ENCODE measurements at places on chromosomes 5 and 9.

DNA sequence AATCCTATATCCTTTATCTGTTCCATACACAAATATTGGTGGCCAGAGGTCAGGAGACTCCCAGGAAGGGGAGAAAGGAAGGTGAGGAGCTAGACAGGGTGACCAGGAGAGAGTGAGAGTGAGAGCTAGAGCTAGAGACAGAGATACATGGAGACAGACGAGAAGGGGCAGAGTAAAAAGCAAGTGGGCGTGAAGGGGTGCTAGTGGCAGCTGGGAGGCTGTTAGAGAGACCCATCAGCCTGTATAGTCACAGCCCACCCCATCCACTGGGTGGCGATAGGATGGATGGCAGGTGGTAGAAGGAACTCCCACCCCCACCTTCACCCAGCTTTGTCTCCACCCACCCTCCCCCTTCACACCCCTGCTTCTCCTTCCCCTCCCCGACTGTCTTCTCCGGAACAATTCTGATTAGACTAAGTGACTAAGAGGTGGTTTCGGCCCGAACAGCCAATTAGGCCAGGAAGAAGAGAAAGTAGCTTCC, 32.8 kb downstream of the PCDH1 start:
- DNase-seq = no peak

GRCh38 chr5:94944160-94944559, 325.7 kb downstream of the SLF1 start:
- DNase-seq = no peak

GRCh38 chr5:51347704-51348103, 35.5 kb upstream of the ISL1 start:
- DNase-seq = no peak

DNA sequence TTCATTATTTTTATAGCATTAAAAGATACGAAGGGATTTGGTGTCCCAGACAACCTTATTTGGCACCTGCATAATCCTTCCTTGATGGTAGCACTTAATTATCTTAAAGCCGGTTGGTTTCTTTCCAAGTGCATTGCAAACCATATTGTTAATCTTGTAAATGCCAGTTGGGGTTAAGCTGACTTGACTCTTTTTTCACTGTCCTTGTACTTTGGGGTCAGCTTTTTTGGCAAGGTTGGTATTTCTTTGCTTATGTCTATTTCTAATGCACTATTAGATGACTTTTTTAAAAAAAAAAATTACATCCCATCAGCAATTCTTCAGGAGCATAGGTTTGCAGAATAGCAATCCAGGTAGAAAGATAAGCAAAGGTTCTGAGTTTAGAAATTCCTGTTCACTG, 466.8 kb upstream of the TLE4 start:
- no peak for DNase-seq

DNA sequence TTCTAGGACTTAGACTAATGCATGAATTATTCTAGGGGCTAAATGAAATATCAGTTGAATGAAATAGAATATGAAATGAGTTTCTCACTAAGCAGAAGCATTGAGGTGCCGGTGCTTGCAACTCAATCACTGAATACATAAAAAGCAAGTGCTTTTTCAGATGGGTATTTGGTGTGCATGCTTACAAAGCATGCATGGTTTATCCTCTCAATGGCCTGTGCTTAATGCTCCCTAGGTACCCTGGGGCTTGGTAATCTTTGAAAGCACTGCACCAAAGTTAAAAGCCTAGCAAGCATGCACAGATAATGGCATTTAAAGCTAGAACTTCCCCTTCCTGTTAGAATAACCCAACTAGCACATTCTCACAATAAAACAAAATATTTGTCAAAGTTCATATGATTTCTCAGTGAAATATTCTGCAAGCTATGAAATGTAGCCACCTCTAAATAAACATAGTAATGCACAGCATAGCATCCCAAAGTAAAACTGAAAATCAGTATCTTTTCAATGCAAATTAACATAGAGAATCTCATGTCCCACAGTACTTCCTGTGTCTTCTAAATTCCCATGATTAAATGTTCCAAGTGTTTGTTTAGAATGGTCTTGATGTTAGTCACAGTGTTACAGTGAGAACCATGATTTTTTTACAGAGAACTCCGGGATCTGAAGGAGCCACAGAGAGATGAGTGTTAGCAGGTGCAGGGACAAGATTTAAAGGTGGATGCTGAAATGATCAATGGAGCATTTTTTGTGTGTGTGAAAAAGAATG, 143.4 kb upstream of the CDH6 start:
- DNase-seq = no peak

- DNase-seq = no peak
These were observed 343 bp downstream of the KIAA0825 start for GRCh38 chr5:94618029-94618492.

GRCh38 chr5:145157841-145158240, 677.3 kb downstream of the PRELID2 start:
- no peak for DNase-seq

DNA sequence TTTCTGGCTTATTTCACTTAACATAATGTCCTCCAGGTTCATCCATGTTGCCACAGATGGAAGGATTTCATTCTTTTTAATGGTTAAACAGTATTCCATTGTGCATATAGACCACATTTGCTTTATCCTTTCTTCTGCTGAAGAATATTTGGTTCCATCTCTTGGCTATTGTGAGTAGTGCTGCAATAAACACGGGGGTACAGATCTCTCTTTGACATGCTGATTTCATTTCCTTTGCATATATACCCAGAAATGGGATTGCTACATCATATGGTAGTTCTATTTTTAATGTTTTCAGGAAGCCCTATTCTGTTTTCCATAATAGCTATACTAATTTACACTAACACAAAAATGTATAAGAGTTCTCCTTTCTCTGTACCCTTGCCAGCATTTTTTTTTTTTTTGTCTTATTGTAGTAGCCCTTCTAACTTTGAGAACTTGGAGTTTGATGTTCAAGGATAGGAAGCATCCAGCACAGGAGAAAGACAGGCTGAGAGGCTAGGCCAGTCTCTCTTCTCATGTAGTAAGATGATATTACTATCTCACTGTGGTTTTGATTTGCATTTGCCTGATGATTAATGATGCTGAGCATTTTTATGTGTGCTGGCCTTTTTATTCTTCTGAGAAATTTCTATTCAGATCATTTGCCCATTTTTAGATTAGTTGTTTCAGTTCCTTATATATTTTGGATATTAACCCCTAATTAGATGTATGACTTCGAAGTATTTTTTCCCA, 592.2 kb upstream of the ZNF608 start:
- DNase-seq = no peak

GRCh38 chr5:142421621-142422397, 97.0 kb upstream of the SPRY4 start:
- no peak for DNase-seq

- no peak for DNase-seq
These were observed 77.8 kb downstream of the AOPEP start for GRCh38 chr9:94804316-94804715.

GRCh38 chr9:96674906-96675538, 19.9 kb upstream of the PRXL2C start:
- no peak for DNase-seq

DNA sequence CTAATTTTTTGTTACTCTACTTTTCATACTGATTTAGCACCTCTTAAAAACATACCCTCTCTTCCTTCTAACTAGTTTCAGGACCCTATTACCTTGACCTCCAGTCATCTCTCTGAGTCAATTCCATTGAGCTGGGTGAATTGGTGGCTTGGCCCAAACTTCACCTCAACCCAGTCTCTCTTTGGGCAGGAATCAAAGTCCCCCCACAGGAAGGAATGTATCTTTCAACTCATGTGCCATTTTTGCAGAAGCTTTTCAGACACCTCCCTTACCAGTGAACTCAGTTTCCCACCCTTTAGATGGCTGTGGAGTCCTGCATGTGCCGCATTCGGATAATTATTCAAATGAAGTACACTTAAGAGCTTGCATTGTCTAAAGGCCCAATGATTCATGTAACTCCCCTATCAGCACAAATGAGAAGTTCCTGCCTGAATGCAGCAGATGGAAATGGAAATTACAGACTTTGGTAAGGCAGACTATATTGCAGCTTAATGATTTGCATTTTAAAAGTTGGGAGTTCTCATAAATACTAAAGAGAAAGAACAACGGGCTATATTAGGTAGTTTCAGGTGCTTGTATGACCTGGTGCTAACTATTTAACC, 693.5 kb downstream of the PTPRD start:
- DNase-seq = no peak

DNA sequence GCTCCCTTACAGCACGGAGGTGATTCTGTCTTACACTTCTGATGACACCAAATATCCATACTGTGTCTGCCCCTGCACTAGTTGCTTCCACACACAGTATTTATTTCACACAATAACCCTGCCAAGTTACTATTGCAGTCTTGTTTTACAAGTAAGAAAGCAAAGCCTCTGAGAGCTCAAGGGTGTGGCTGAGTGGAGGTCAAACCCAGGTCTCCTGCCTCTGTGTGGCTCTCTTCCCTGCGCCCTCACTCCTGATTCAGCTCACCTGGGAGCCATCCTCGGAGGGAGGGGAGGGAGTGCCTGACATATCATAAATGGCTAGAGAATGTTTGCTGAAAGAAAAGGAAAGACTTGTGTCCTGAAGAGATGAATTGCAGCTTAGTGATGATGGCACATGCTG, 41.0 kb downstream of the MVB12B start:
- DNase-seq = no peak

DNA sequence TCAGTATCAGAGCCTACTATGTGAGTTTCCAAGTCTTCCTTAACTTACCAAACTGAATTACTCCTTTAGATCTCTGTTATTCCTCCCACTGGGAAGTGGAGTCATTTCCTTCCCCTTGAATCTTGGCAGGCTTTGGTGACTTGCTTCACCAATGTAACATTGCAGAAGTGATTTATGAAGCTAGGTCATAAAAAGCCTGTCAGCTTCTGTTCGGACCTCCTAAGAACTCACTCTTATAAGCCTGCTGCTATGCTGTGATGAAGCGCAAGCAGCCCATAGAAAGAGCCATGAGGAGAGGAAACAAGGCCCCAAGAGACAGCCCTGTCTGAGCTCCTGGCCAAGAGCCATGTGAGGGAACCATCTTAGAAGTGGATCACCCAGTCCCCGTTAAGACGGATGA, 14.2 kb upstream of the FOXB2 start:
- DNase-seq = no peak

DNA sequence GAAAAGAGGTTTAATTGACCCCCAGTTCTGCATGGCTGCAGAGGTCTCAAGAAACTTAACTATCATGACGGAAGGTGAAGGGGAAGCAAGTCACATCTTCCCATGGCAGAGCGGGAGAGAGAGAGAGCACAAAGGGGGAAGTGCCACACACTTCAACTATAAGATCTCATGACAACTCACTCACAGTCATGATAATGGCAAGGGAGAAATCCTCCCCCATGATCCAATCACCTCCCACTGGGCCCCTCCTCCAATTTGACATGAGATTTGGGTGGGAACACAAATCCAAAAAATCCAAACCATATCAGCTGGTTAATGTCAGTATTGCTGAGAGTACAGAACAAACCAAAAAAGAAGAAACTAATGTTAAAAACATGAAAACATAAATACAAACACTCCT, 120.2 kb downstream of the STARD4 start:
- DNase-seq = no peak

DNA sequence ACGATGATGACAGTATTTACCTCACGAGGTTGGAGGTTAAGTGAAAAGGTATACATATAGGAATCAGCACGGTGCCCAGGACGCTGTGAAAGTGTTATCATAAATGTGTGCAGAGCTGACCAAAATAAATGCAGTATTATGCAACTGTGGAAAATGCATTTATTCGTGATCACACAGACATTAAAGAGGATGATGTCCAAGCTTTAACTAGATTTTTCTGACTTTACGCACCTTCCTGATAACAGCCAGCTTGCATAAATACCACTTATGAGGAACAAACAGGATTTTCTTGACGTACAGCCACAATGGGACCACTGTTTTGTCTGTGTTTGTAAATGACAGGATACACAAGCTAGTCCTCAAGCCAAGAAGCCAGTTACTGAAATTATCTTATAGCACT, 71.4 kb upstream of the ATP10B start:
- no peak for DNase-seq

- DNase-seq = no peak
These were observed 296.0 kb downstream of the ATPSCKMT start for GRCh38 chr5:9953691-9954090.

DNA sequence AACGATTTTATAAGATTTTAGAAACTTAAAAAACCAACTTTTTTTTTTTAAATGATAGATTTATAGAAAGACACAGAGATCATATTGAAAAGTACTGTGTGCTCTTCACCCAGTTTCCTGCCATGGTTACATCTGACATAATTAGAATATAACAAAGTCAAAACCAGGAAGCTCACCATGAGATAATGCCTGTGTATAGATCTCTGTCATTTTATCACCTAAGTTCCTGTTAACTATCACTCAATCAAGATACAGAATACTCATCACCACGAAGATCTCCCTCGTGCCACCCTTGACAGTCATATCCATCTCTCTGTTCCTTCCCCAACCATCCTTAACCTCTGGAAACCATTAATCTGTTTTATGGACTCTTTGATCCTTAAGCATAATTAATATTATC, 39.1 kb downstream of the POC5 start:
- no peak for DNase-seq

GRCh38 chr9:99449726-99450125, 227.6 kb downstream of the SEC61B start:
- DNase-seq = no peak

DNA sequence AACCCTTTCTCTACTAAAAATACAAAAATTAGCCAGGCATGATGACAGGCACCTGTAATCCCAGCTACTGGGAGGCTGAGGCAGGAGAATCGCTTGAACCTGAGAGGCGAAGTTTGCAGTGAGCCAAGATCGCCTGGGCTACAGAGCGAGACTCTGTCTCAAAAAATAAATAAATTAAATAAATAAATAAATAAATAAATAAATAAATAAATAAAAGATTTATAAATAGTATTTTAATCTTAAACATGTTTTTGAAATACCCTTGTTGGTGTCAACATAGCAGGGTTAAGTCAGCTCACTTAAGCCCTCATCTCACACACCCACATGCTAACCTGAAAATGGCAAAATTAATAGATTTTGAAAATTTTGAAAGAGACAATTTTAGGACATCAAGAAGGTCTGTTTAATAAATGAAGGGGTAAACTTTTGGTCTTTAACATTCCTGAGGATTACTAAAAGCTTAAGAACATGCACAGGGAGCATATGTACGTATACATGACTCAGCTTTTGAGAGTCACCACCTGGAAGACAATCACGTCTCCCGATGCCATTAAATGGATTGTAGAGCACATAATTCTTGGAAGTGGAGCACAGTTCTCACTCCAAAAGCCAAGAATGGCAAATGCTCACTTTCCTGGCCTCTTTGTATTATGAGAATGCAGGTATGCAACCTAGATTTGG, 202.5 kb downstream of the GDNF start:
- DNase-seq = no peak

GRCh38 chr5:121851643-121852574, at the start of gene FTMT:
Gene FTMT, plus strand, starts transcription at chr5:121851882. Its CDS starts 82 bp downstream, at chr5:121851964.
- no peak for DNase-seq

GRCh38 chr5:38284384-38284783, 26.0 kb downstream of the EGFLAM start:
- no peak for DNase-seq

DNA sequence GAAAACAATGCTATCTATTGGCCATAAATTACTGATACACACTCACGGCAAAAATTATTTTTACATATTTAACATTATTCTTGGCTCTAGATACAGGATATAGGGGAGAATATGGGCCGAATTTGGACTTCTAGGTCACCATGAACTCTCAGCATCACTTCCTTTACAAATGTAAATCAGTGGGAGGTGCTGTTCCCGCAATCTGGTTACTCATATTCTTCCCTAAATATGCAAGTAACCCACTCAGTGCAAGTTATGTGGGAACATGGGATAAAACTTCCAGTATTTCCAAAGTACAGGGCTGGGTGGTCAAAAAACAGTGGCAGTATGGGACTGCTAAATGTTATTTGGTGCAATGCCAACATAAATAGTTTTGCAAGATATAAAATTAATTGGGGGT, 145.6 kb downstream of the PPP2R2B start:
- no peak for DNase-seq

All from activated effector memory CD4-positive, alpha-beta T cell treated with Interleukin-2 at 50 U/mL for 16 hours (primary cell).